ENCODE measurements at places on chromosomes 5 and 9.

DNA sequence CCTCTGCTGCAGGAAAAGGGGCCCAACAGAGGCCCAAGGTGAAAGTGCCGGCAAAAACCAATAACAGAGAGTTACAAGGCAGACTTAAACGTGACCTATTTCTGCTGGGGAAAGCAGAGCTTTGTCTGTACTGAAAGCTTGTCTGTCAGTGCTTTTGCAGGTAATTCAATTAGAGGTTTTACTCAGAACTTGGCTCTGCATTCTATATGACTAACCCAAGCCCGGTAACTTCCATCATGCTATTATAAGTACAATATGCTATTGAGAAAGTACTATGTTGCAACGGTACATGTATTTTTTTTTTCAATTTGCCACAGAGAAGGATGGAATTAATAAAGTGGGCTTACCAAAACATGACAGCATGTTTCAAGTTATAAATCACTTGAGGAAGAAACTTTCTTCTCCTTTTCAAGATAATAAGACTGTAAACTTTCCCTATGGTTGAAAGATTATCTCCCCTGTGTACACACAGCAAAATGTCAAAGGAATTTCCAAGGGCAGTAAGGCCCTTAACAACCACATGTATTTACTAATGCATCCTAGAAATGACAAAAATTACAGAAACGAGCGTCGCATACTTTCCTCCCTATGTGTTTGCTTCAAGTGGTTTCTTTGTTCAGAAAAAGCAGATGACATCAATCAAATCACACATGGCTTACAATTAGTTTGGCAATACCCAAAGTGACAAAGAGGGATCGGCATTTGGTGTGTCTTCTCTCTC, 282.4 kb downstream of the EFNA5 start:
- no peak for DNase-seq

GRCh38 chr9:16445141-16445920, 425.1 kb downstream of the BNC2 start:
- no peak for DNase-seq

DNA sequence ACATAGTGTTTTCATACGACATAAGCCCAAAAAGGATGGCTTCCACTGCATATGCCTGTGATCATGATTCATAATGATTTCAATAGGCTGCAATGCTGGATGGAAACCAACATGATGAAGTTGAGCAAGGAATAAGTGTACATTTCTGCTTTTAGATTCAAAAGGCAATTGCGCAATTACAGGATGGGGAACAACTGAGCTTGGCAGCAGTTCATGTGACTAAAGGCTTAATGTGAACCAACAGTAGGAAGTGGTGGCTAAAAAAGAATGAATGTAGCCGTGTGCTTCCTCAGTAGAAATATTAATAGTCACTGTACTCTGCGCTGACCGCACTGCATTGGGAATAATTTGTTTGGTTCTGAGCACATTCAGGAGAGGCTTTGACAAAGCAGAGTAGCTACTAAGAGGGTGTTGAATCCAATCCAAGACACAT, 51.2 kb downstream of the SLC1A3 start:
- no peak for DNase-seq

DNA sequence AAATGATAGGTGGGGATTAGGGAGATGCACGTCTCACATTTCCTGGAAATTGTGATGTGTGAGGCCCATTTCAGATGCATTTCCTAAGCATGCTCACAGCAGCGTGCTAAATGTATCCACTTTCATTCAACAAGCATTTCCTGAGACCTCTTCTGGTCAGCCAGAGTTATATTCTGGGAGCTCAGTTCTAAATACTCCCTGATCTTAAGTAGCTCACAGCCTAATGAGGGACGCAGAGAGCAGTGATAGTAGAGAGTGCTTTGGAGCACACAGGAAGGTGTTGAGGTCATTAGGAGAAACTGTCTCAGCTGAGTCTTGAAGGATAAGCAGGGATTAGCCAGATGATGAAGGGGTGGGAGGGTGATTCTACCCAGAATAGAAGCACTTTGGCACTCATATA, 46.2 kb upstream of the FSD1L start:
- DNase-seq: no peak

DNA sequence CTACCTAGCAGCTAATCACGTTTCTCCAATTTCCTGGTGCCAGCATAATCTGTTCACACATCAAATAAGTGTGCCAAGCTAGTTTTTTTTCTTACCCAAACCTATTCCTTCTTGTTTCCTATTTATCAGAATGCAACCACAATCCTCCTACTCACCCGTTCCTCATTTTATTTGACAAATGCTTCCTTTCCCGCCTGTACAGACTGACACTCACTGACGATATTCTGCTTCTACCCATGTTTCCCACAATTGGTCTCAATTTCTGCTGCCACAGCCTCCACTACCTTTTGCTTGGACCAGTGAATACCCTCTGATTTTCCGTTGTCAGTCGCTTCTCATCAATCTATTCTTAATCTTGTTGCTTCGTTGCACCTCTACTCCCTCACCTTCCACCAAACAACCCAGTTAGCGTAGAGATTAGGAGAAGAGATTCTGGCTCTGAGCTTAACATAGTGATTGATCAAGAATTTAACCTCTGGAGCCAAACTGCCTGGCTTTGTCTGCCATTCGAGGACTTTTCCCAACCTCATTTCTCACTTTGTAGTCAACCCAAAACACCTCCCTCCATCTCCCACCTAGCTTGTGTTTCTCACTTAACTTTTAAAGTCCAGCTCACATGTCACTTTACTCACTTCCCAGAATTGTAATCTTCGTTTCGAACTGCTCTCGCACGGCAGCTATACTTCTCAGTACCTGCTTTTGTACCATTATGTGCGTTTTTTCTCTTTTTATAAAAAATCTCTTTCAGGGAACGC, 729 bp upstream of the TMEM38B start:
- DNase-seq: no peak

GRCh38 chr5:10418654-10419345, 22.9 kb upstream of the ROPN1L start:
- no peak for DNase-seq

- no peak for DNase-seq
Measured at GRCh38 chr5:102858221-102858620, 103.1 kb downstream of the PAM start.

DNA sequence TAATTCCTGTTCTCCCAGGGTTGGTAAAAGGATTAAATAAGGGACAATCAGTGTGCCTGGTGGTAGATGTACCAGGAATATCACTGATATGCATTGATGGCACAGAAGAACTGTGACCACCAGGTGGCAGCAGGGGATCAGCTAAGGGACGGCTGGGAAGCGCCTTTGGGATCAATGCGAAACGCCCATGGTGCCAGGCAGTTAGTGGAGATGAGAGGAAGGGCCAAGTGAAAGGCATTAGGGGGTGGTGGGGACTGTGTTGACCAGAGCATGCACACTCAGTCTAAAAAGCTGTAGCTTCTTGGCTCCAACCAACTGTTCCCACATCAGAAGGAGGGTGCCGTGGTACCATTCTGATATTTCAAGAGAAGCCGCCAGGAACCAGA, 55.6 kb downstream of the ARHGEF37 start:
- no peak for DNase-seq

- DNase-seq: no peak
Measured at GRCh38 chr9:13606586-13606985, 327.1 kb upstream of the MPDZ start.

- no peak for DNase-seq
Measured at GRCh38 chr9:86768020-86768419, 179.3 kb downstream of the GAS1 start.

GRCh38 chr9:68685770-68686169, 19.3 kb upstream of the PIP5K1B start:
- DNase-seq: no peak

GRCh38 chr5:13932561-13932960, 11.9 kb downstream of the DNAH5 start:
- no peak for DNase-seq

GRCh38 chr9:135507104-135508035, 6.9 kb downstream of the MRPS2 start:
- DNase-seq: no peak

- DNase-seq: no peak
Measured at GRCh38 chr9:108727580-108728111, 128.1 kb downstream of the ACTL7B start.

GRCh38 chr9:126205265-126205664, 121.4 kb upstream of the MVB12B start:
- no peak for DNase-seq

DNA sequence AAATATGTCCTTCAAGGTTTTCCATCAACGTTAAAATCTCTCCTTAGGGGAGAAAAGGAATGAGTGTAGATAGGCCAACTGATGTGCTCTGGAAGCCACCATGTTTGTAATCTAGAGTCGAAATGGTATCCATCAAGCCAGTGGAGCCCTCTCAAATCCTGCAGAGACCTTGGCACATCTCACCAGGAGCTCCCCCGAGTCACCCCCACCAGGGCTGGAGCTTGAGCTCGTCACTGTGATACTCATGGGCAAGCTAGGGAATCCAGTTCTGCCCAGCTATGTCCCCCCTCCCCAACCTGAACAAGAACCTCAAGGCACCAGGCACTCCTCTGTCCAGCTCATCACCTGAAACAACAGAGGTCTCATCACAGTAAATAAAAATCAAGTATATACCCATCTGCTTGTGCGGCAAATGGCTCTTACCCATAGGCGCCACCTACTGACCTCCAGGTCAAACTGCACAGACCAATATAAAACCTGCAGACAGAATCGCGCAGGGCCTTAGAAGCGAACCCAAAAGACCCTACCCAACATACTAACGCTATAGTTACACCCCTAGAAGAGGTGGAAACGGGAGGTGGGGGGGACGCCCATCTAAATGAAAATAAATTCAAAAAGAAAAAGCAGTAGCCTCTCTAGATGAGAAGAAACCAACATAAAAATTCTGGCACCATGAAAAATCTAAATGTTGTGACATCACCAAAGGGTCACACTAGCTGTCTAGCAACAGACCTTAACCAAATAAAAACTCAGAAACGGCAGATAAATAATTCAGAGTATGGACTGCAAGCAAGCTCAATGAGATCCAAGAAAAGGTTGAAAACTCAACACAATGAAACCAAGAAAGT, 75.0 kb downstream of the TTC39B start:
- no peak for DNase-seq

GRCh38 chr5:32311404-32312196, 1.1 kb downstream of the MTMR12 start:
- DNase-seq: no peak

GRCh38 chr9:133400292-133400691, 17.5 kb downstream of the REXO4 start:
- no peak for DNase-seq

- no peak for DNase-seq
Measured at GRCh38 chr9:125085703-125086477, 57.4 kb downstream of the SCAI start.

GRCh38 chr9:2729003-2729402, 11.7 kb downstream of the KCNV2 start:
- DNase-seq: no peak

DNA sequence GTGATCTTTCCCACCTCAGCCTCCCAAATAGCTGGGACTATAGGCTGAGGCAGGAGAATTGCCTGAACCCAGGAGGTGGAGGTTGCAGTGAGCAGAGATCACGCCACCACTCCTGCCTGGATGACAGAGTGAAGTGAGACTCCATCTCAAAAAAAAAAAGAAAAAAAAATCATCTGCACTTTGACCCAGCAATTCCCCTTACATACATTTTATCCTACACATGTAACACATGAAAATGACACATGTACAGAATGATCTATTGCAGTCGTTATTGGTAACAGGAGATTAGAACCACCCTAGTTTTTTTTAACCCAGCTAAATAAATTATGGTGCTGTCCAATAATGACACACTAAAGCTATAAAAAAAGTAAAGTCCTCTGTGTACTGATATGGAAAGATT, 14.2 kb downstream of the RUFY1 start:
- no peak for DNase-seq

DNA sequence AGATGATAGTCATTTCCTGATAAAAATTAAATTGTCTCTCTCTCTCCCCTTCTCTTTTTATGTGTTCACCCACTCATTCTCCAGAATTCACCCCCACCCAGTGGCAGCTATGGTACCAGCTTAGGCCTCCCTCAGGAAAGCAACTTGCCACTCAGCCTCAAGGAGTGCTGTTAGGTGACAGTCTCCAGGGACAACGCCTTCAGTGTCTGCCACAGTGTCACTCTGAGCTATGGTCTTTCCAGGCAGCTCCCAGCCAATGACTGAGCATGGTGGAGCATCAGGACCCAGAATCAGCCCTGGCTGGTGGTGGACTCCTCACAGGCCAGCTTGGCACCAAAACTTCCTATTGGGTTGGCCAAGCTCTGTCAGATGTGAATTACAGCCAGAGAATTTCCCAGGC, 140.9 kb upstream of the PIK3R1 start:
- DNase-seq: no peak

DNA sequence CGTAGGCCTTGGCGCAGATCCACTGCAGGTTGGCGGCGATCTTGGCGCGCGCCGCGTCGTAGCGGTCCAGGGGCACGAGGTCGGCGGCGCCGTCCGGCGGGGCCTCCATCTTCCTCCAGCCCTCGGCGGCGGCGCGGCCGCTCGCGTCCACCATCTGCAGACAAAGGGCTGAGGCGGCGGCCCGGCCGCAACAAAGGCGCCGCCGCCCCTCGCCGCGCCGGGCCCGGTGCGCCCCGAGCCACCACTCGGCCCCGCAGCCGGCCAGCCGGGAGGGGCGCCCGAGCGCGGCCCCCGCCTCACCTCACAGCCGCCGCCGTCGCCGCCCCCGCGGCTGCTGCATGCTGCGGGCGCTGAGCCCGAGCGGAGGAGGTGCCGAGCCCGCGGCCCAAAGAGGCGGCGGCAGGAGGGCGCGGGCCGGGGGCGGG, 328 bp downstream of the CAMSAP1 start:
- DNase-seq: no peak

DNA sequence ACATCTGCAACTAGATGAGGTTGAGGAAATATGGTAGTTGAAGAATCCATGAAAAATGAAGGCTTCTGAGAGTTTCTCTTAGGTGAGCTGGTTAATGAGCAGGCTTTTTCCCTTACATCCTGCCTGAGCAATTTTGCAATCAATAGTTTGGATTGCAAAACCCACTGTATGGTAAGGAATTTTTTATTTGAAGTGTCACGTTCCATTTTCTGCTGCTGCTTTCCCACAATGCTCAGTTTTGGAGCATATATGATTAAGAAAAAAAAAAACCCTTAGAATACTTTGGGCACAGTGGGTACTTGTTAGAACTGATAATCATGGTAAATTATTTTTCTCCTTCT, 144.2 kb downstream of the PCSK1 start:
- no peak for DNase-seq

- DNase-seq: no peak
Measured at GRCh38 chr5:128038643-128039042, 44.9 kb upstream of the SLC12A2 start.

DNA sequence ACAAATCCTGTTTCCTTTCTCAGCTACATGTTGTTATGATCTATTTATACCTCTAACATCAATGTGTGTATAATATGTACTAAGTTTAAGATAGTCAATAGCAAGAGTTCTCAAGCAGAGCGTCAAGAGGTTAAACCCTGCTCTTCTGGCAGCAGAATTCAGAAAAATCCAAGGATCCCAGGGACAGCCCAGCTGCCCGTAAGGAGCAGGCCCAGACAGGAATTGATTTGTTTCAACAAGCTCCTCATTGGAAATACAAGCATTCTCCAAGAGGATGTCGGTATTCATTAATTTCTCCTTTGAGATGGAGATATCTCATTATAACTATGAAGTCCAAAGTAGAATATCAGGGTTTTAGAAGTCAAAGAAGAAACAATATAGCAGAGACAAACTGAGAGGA, 14.9 kb downstream of the EFNA5 start:
- DNase-seq: no peak

- no peak for DNase-seq
Measured at GRCh38 chr5:57324861-57325260, 151.0 kb downstream of the GPBP1 start.
